Activated CD4-positive, alpha-beta T cell treated with anti-CD3 and anti-CD28 coated beads, Interleukin-2, Interleukin-6, amounts not matched to agents 100 ng/mL and 50 ng/mL, durations not matched to agents 16 hours and 8 hours (primary cell): ENCODE measurements at places on chromosomes 12 and 14.

GRCh38 chr14:95490727-95491451 is 25.6 kb downstream of the SYNE3 start:
- no peak for DNase-seq

DNA sequence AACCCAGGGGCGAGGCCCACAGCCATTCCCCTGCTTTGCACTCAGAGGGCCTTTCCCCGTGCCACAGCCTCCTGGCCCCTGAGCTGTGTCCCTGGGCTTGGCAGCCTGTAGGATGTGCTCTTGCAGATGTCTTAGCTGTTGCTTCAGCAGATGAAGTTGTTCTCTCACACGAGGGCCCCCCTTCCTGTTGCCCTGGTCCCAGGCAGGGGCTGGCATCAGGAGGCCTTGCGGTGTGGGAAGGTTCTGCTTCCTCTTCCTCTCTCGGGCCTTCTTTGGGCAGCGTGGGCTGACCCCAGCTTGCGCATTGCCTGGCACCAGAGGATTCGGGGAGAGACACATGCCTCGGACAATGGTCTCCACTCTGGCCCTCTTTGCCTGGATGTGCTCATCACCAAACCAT is 12.7 kb downstream of the PROX2 start:
- DNase-seq = no peak

DNA sequence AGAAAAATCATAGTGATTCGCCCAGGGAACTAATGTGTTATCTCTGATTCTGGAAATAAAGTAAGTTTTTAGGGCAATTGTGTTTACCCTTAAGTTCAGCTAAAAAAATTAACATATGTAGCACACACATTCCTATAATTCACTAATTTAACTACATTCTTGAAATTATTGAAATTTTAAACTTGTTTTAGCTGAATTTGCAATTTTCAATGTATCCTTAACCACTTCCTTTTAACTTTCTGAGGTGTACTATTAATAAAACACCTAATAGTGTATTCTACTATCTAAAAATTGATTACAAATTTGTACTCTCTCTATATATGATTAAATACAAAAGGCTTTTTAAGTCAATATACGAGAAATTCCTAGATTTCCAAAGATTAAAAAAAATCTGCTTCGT is 2.2 kb downstream of the KLHL28 start:
- DNase-seq = no peak

DNA sequence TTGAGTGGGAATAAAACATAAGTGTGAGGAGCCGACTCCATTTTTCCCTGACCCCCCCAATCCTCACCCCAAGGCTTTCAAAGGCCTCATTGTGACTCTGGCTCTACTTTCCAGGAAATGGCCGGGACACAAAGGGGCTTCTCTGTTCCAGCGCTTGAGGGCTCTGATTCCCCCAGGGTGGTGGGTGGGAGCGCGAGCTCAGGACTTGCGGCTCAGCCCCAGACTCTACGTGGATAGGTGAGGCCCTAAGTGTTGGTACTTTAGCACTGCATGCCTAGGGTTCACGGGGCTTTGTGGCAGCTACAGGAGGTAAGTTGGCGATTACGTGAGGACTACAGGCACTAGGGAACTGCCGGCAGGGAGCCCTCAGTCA is 553 bp downstream of the CNPY2 start:
- DNase-seq = peak; percentile 16

- no peak for DNase-seq
Measured at GRCh38 chr12:14681625-14682024, 14.8 kb downstream of the GUCY2C start.

DNA sequence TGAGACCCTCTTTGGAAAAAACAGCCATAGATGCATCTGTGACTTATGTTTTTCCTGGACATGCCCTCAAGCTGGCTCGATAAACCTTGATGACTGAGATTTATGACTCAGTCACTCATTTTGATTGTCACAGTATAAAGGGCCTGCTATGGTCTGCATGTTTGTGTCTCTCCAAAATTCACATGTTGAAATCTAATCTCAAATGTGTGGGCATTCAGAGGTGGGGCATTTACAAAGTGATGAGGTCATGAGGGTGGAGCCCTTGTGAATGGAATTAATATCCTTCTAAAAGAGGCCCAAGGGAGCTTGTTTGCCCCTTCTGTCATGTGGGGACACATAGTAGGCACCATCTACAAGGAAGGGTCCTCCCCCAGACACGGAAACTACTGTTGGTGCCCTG is 372.9 kb downstream of the APAF1 start:
- no peak for DNase-seq

- no peak for DNase-seq
Measured at GRCh38 chr14:80926397-80927082, 15.0 kb downstream of the CEP128 start.

- no peak for DNase-seq
Measured at GRCh38 chr12:88113871-88114270, 28.0 kb downstream of the CEP290 start.

GRCh38 chr14:89918721-89919120 is 35.8 kb downstream of the EFCAB11 start:
- DNase-seq = no peak

DNA sequence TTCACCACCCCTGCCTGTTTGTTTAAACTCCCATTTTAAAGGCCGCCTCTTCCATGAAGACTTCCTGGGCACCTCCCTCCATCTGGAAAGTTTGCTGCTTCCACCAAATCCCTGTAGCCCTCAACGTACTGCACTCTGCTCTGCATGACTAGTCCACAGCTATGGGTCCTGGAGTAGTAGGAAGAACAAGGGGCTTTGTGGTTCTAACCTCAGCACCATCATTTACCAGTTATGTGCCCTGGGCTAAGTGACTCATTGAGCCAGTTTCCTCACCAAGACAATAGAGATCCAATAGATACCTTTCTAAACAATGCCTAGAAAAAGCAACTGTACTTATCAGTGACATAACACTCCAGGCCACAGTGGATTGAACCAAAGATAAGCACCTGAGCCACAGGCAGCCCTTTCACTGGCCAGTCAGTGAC is 8.5 kb upstream of the LTBP2 start:
- DNase-seq = peak; percentile 66

- DNase-seq = no peak
Measured at GRCh38 chr12:5371631-5372030, 60.3 kb upstream of the NTF3 start.

- DNase-seq = no peak
Measured at GRCh38 chr12:23555825-23556207, 393.7 kb downstream of the SOX5 start.

GRCh38 chr12:48000878-48001504 is 3.3 kb downstream of the COL2A1 start:
- DNase-seq = peak; percentile 3

- DNase-seq = no peak
Measured at GRCh38 chr12:78183824-78184223, 353.1 kb downstream of the NAV3 start.

DNA sequence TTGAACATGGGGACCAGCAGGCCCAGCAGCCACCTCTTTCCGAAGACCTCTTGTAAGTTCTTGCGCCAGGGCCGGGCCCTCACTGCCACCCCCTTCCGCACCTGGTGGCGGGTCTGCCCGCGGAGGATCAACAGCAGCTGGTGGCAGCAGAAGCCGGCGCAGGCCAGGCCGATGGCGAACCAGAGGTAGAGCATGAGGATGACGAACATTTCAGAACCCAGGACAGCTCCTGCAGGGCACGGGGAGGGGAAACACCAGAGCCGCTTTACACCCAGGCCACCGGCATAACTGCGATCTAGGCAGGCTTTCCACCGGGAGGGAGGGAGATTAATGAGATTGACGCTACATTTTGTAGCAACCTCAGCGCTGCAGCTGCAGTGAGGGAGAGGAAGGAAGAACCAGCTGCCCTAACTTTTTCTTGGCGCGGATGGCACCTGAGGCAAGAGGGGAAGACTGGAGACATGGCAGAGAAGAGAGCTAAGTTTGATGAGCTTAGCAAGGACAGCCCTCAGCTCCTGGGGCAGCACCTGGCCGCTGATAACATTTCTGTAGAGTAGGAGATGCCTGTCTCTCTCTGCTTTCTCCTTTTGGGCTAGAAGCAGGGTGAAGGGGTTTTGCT is 7.8 kb downstream of the ZDHHC22 start:
- peak; percentile 68 for DNase-seq

DNA sequence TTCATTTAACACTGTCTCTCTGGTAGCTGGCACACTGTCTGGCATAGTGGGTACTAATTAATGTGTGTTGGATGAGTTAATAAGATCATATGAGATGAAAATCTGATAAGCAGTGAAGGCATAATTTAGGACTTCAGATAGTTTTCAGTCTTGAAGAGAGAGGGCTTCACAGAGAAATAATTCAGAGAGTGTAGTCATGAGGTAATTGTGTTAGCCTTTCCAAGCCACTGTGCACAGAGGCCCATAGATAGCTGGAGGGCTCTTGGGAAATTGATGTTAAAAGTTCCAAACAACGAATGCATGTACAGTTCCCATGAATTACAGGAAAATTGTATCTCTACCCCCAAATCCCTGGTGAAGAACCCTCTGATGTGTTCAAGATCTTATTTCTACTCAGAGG is 133.8 kb upstream of the HMGA2 start:
- no peak for DNase-seq

DNA sequence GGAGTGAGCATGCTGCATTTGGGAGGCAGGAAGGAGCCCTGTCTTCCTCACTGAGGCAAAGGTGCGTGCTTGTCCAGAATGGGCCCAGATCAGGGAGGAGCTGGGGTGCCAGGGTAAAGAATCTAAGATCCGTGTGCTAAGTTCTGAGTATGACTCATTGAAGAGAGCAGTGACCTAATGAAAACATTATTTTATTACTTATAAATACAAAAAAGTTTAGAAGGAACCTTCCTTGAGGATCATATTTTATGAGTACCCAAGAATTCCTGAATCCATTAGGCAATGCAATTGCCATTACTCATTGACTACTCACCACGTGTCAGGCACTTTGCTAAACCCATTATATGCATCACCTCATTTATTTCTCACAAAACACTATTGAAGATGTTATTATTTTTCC is 264.7 kb downstream of the EGLN3 start:
- DNase-seq = no peak

- no peak for DNase-seq
Measured at GRCh38 chr12:56449622-56449984, 377 bp upstream of the TIMELESS start.

GRCh38 chr12:1660304-1661187 is 30.3 kb upstream of the ADIPOR2 start:
- peak; percentile 28 for DNase-seq

- no peak for DNase-seq
Measured at GRCh38 chr12:118448341-118448740, 72.0 kb downstream of the SUDS3 start.
